ENCODE measurements at places on chromosomes 12 and 14. TPM values are rescaled to one million over a fixed set of nuclear protein-coding genes. Genes with fewer than 3 reads are reported as not detected.
A peak's percentile ranks its signal among the peaks of the same experiment; 100 is the strongest.

Gene KRT7
- 1.5 TPM for total RNA-seq

Gene HOTAIR
- 1.5 TPM for total RNA-seq

Gene TAPBPL
- total RNA-seq, result 2.2 TPM

Gene RNASE4
- 0.69 TPM for total RNA-seq

Gene MGAT4C
- 0.03 TPM for total RNA-seq

Gene CATSPERB
- not detected for total RNA-seq

Gene AKAP3
- total RNA-seq, result 1.1 TPM

Gene RAD52
- total RNA-seq, result 11.8 TPM

Gene CACNA2D4
- 2.7 TPM for total RNA-seq

Gene POC1B
- total RNA-seq, result 32.9 TPM

Gene STYK1
- not detected for total RNA-seq

Gene ADCY6
- 16.1 TPM for total RNA-seq

Gene DPPA3
- not detected for total RNA-seq

Gene GLS2
- total RNA-seq, result not detected

Gene DEPDC4
- total RNA-seq, result 5.1 TPM

Gene TPPP2
- not detected for total RNA-seq

Gene PAPLN
- total RNA-seq, result not detected

Gene TAC3
- total RNA-seq, result not detected

DNA sequence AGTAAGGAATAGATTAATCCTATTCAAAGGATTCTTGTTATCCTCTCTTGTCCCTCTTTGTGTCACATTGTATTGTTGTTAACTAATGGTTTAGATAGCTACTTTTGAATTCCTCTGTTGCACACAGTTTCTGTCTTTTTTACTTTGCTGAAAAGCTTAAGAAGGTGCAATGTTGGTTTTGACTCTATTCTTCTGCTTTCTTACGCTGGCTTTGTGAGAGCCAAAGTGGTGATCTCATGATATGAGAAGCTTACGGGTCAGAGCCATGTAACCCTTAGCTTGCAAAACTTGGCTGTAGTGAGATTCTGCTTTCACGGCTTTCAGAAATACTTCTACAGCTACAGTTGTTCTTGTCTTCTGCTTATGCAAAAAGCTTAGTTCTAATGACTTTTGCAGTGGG, 239.7 kb downstream of the TRHDE start:
- no peaks in the 10 kb centered on the region for H3K36me3 ChIP-seq
- DNase-seq, result no peak
- no peaks in the 10 kb centered on the region for H3K4me1 ChIP-seq
- no peaks in the 10 kb centered on the region for H3K27me3 ChIP-seq
- no peak overlapping the region for H3K27ac ChIP-seq

DNA sequence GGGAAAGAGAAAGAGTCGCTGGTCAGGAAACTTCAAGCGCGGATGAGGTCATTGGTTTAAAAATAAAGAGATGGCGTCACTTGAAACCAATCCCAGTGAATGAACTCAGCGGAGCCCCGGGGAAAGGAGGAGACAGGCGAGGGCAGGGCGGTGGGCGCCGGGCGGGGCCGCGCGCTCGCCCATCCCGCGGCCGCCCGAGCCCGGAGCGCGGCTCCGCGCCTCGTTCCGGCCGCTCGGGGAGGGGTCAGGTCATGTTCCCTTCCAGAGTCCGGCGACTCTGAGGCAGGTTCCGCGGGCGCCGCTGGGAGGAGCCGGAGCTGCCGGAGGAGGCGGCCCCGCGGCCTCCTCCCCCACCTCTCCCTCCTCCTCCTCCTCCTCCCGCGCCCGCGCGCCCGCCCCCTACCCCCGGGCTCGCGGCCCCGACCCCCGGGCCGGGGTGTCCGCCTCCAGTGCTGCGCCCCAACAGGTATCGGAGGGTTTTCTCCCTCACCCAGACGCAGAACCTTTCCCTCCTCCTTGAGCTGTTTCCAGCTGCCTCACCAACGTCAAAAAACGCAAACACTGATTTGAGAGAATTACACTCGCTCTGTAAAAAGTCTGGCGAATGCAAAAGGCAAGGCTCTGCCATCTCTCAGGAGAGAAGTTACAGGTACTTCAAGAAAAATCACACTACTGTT, at the start of gene DUSP16:
TSS of gene DUSP16 (minus strand) at position 279 of the 677 bp plus-strand sequence. CDS start 41,765 bp downstream, outside the sequence.
- H3K27me3 ChIP-seq, result no peaks in the 10 kb centered on the region
- peak within 1 kb of the TSS; percentile 66 for H3K4me3 ChIP-seq
- H3K36me3 ChIP-seq, result no peaks in the 10 kb centered on the region
- peak; percentile 94 for DNase-seq
- peak within 1 kb of the TSS; percentile 93 for H3K27ac ChIP-seq

- H3K36me3 ChIP-seq, result no peaks in the 10 kb centered on the region
- no peaks in the 10 kb centered on the region for H3K27me3 ChIP-seq
- no peak overlapping the region for H3K4me3 ChIP-seq
- no peak overlapping the region for H3K27ac ChIP-seq
- H3K4me1 ChIP-seq, result no peaks in the 10 kb centered on the region
Measured at GRCh38 chr14:84152452-84152851, 1377.5 kb upstream of the FLRT2 start.

DNA sequence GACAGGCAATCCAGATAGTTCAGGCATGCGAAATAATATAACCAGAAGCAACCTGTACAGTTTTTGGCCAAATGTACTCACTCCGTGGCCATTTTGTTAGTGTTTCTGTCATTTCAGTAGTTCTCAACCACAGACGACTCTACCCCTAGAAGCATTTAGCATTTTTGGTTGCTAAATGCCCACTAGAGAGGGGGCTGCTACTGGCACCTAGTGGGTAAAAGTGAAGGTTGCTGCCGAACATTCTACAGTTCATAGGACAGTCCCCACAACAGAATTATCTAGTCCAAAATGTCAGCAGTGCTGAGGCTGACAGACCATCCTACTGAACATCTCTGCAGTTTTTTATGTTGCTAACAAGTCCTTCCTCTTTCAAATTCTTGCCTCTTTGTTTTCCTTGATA, 107.4 kb downstream of the TSHR start:
- no peaks in the 10 kb centered on the region for H3K36me3 ChIP-seq
- no peak overlapping the region for H3K4me3 ChIP-seq
- no peak for DNase-seq
- H3K4me1 ChIP-seq, result no peaks in the 10 kb centered on the region

GRCh38 chr12:4157122-4157521, 116.4 kb upstream of the CCND2 start:
- DNase-seq, result no peak
- H3K4me3 ChIP-seq, result no peak overlapping the region
- no peaks in the 10 kb centered on the region for H3K36me3 ChIP-seq
- no peaks in the 10 kb centered on the region for H3K27me3 ChIP-seq

GRCh38 chr14:74064883-74065282, 19.4 kb downstream of the ALDH6A1 start:
- no peak for DNase-seq
- no peak overlapping the region for H3K27ac ChIP-seq
- no peaks in the 10 kb centered on the region for H3K36me3 ChIP-seq
- no peak overlapping the region for H3K4me3 ChIP-seq

GRCh38 chr14:95948558-95948981, 71.9 kb downstream of the TUNAR start:
- no peak overlapping the region for H3K27ac ChIP-seq
- no peaks in the 10 kb centered on the region for H3K4me1 ChIP-seq
- no peak overlapping the region for H3K4me3 ChIP-seq
- DNase-seq, result no peak

- H3K4me1 ChIP-seq, result no peaks in the 10 kb centered on the region
- H3K27ac ChIP-seq, result no peak overlapping the region
- no peak for DNase-seq
- H3K4me3 ChIP-seq, result no peak overlapping the region
Measured at GRCh38 chr12:13591488-13591887, 389.9 kb downstream of the GRIN2B start.

GRCh38 chr12:72236071-72236705, 36.0 kb upstream of the TRHDE start:
- no peak overlapping the region for H3K27ac ChIP-seq
- no peaks in the 10 kb centered on the region for H3K36me3 ChIP-seq
- no peak for DNase-seq
- no peaks in the 10 kb centered on the region for H3K27me3 ChIP-seq
- no peak overlapping the region for H3K4me3 ChIP-seq

- H3K4me3 ChIP-seq, result no peak overlapping the region
- no peak for DNase-seq
- no peak overlapping the region for H3K27ac ChIP-seq
- H3K36me3 ChIP-seq, result peaks cover 2% of the 10 kb centered on the region
- H3K4me1 ChIP-seq, result no peaks in the 10 kb centered on the region
Measured at GRCh38 chr12:111426344-111427185, 20.8 kb downstream of the SH2B3 start.

GRCh38 chr14:78316786-78317185, 146.6 kb downstream of the NRXN3 start:
- H3K27ac ChIP-seq, result no peak overlapping the region
- no peak for DNase-seq
- no peaks in the 10 kb centered on the region for H3K27me3 ChIP-seq
- H3K4me1 ChIP-seq, result no peaks in the 10 kb centered on the region
- H3K36me3 ChIP-seq, result no peaks in the 10 kb centered on the region

DNA sequence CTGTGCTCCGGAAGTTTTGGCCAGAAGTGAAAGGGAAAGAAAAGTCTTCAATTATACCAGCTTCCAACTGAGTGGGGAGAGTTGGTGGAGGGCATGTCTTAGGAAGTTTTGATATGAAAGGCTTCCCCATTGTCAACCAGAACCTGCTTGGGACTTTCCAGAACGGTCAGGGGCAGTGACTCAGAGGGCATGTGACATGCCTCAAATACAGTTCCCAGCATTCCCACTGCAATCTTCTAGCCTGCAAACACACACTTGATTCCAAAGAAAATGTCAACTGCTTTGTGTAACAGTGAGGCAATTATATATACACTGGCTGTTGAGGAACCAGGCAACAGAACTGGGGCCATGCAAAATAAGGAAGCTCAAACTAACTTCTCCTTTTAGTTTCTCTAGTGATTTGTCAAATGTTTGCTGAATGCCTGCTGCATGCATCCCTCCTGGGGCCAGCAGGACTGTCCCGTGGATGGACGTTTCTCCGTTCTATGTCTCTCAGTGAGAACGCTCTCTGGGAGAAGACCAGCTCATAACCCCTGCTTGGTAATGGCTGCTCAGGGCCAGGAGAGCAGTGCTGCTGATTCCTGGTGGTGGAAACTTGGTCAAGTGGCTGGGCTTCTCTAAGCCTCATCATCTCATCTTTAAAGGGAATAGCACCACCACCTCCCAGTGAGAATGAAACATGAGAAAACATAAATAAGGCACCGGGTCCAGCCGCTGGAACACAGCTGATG, 18.3 kb downstream of the SLC25A47 start:
- H3K4me3 ChIP-seq, result no peak overlapping the region
- no peak for DNase-seq
- H3K27me3 ChIP-seq, result no peaks in the 10 kb centered on the region
- H3K27ac ChIP-seq, result no peak overlapping the region

GRCh38 chr14:55514819-55515490, 65.1 kb upstream of the KTN1 start:
- no peaks in the 10 kb centered on the region for H3K27me3 ChIP-seq
- H3K4me1 ChIP-seq, result no peaks in the 10 kb centered on the region
- no peak overlapping the region for H3K27ac ChIP-seq
- no peaks in the 10 kb centered on the region for H3K36me3 ChIP-seq

- DNase-seq, result peak; percentile 33
- H3K36me3 ChIP-seq, result no peaks in the 10 kb centered on the region
- H3K4me1 ChIP-seq, result no peaks in the 10 kb centered on the region
- peaks cover 14% of the 10 kb centered on the region for H3K27me3 ChIP-seq
- H3K4me3 ChIP-seq, result no peak overlapping the region
- H3K27ac ChIP-seq, result no peak overlapping the region
Measured at GRCh38 chr14:104601786-104602185, 2.8 kb downstream of the TMEM179 start.

GRCh38 chr12:89695100-89695499, 13.5 kb downstream of the ATP2B1 start:
- DNase-seq, result no peak
- H3K4me1 ChIP-seq, result peaks cover 49% of the 10 kb centered on the region
- peaks cover 5% of the 10 kb centered on the region for H3K36me3 ChIP-seq
- H3K4me3 ChIP-seq, result no peak overlapping the region

- no peaks in the 10 kb centered on the region for H3K4me1 ChIP-seq
- no peak overlapping the region for H3K4me3 ChIP-seq
- DNase-seq, result no peak
- no peaks in the 10 kb centered on the region for H3K27me3 ChIP-seq
- no peaks in the 10 kb centered on the region for H3K36me3 ChIP-seq
Measured at GRCh38 chr12:116727261-116727660, 10.6 kb downstream of the SPRING1 start.

DNA sequence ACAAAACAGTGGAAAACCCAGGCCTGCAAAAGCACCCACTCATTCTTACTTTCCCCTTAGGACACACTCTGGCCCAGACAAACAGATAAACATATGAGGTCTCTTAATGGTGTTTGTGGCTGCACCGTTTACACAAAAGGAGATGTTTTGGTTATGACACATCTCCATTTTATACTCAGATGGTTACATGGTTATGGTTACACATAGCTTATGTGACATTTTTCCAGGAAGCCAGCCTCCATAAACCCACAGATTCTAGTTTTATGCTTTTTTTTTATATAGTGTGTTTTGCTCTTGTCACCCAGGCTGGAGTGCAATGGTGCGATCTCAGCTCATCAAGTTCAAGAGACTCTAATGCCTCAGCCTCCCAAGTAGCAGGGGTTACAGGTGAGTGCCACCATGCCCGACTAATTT, 3.5 kb upstream of the KLRD1 start:
- no peak overlapping the region for H3K4me3 ChIP-seq
- H3K27ac ChIP-seq, result no peak overlapping the region
- H3K27me3 ChIP-seq, result no peaks in the 10 kb centered on the region
- H3K4me1 ChIP-seq, result peaks cover 4% of the 10 kb centered on the region

GRCh38 chr12:46438719-46439319, 66.2 kb upstream of the SLC38A2 start:
- no peak overlapping the region for H3K27ac ChIP-seq
- H3K27me3 ChIP-seq, result no peaks in the 10 kb centered on the region
- 0 out of 2 replicates have a peak, but pooled peaks cover 3% of the 10 kb centered on the region for H3K4me1 ChIP-seq
- DNase-seq, result no peak
- H3K36me3 ChIP-seq, result no peaks in the 10 kb centered on the region

GRCh38 chr12:91144053-91144452, 32.8 kb upstream of the LUM start:
- no peak overlapping the region for H3K27ac ChIP-seq
- H3K27me3 ChIP-seq, result no peaks in the 10 kb centered on the region
- DNase-seq, result no peak
- peaks cover 12% of the 10 kb centered on the region for H3K4me1 ChIP-seq
- H3K36me3 ChIP-seq, result no peaks in the 10 kb centered on the region
- H3K4me3 ChIP-seq, result no peak overlapping the region
